ENCODE measurements at places on chromosomes 5 and 9. TPM values are rescaled to one million over a fixed set of nuclear protein-coding genes. Genes with fewer than 3 reads are reported as not detected.
A peak's percentile ranks its signal among the peaks of the same experiment; 100 is the strongest.

- DNase-seq = no peak
- peaks cover 9% of the 10 kb centered on the region for H3K4me1 ChIP-seq
- H3K27ac ChIP-seq = no peak overlapping the region
- no peak overlapping the region for H3K4me3 ChIP-seq
Measured at GRCh38 chr9:87950765-87951488, 23.4 kb downstream of the CDK20 start.

GRCh38 chr9:123776708-123777537, 153.0 kb downstream of the DENND1A start:
- no peak for DNase-seq
- H3K4me1 ChIP-seq = peaks cover 9% of the 10 kb centered on the region
- H3K4me3 ChIP-seq = no peak overlapping the region

DNA sequence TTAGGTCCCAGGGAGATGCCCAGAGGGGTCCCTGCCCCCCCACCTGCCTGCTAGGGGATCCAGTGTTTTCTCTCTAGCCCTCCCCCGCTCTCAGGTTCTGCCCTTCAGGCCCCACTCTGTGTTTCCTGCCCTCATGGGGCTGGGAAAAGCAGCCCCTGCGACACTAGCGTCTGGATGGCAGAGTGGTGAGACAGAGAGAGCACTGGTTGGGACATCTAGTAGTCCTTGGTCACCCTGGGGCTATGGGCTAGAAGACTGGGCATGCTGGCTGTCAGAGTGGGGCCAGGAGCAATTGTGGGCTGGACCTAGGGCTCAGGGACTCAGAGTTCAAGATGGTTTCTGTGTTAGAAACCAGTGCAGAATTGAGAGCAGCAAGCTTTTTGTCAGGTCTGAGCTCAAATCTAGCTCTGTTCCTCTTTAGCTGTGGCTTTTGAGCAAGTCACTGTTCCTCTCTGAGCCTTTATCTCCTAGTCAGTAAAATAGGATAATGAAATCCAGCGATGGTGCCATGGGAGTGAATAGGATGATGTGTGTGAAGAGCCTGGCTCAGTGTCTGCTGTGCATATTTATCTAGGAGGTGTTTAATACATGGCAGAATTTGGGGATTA, 39.0 kb downstream of the RGS3 start:
- peaks cover 2% of the 10 kb centered on the region for H3K36me3 ChIP-seq
- peaks cover 10% of the 10 kb centered on the region for H3K4me1 ChIP-seq
- DNase-seq = no peak
- H3K27ac ChIP-seq = no peak overlapping the region
- H3K27me3 ChIP-seq = no peaks in the 10 kb centered on the region

- no peak overlapping the region for H3K27ac ChIP-seq
- peaks cover 6% of the 10 kb centered on the region for H3K36me3 ChIP-seq
- DNase-seq = no peak
- H3K27me3 ChIP-seq = peaks cover 29% of the 10 kb centered on the region
- no peak overlapping the region for H3K4me3 ChIP-seq
Measured at GRCh38 chr9:15374310-15374709, 48.4 kb upstream of the SNAPC3 start.

GRCh38 chr9:126457890-126458289, 131.3 kb downstream of the MVB12B start:
- H3K27ac ChIP-seq = no peak overlapping the region
- H3K4me3 ChIP-seq = no peak overlapping the region
- no peaks in the 10 kb centered on the region for H3K36me3 ChIP-seq
- DNase-seq = no peak
- peaks cover 7% of the 10 kb centered on the region for H3K4me1 ChIP-seq

GRCh38 chr5:18675041-18675440, 1040.8 kb downstream of the TAF11L14 start:
- no peaks in the 10 kb centered on the region for H3K4me1 ChIP-seq
- DNase-seq = no peak
- no peaks in the 10 kb centered on the region for H3K36me3 ChIP-seq
- no peak overlapping the region for H3K4me3 ChIP-seq
- H3K27ac ChIP-seq = no peak overlapping the region

DNA sequence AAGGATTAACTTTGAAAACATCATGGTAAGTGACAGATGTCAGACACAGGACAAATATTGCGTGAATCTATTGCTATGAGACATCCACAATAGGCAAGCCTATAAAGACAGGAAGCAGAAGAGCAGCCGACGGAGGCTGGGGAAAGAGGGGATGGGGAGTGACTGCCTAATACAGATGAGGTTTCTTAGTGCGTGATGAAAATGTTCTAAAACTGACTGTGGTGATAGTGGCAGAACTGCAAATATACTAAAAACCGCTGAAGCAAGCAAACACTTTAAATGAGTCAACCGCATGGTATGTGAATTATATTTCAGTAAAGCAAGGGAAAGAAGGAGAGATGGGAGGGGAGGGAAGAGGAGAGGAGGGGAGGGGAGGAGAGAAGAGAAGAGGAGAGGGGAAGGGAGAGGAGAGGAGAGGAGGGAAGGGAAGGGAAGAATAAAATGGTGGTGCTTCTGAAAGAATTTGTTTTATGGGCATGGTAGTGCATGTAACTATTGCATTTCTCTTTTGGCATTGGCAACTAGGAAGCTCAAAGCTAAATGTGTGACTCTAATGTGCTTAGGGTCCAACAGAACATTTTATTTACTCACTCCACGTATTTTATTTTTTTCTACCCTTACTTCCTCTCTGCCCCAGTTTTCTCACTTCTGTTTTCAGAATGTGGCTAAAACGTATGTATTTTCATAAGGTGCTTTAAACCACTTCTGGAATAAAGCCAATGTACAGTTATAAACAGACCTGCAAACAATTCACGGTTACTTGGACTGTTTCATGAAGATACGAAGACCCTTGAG, 21.3 kb downstream of the AKNA start:
- DNase-seq = no peak
- H3K4me1 ChIP-seq = peaks cover 66% of the 10 kb centered on the region
- no peaks in the 10 kb centered on the region for H3K27me3 ChIP-seq
- H3K4me3 ChIP-seq = peak overlapping the region; percentile 90
- H3K36me3 ChIP-seq = peaks cover 9% of the 10 kb centered on the region

DNA sequence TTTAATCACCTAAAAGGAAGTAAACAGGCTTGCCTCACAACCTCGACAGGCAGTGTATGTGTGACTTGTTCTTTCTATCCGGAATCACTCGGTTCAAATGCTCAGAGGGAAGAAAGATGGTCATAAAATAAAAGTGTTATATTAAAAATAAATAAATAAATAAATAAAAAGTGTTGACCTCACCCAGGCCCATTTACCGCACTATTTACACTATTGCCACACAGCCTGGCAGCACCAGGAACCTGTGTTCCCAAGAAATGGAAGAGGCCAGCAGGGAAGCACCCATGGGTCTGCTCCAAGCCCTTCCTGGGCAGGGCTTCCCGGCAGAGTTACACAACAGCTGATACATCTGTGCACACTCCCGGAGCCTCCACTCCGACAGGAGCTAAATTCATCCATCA, 127.9 kb downstream of the EFNA5 start:
- peaks cover 6% of the 10 kb centered on the region for H3K27me3 ChIP-seq
- H3K27ac ChIP-seq = no peak overlapping the region
- H3K36me3 ChIP-seq = no peaks in the 10 kb centered on the region
- H3K4me3 ChIP-seq = no peak overlapping the region
- DNase-seq = no peak

DNA sequence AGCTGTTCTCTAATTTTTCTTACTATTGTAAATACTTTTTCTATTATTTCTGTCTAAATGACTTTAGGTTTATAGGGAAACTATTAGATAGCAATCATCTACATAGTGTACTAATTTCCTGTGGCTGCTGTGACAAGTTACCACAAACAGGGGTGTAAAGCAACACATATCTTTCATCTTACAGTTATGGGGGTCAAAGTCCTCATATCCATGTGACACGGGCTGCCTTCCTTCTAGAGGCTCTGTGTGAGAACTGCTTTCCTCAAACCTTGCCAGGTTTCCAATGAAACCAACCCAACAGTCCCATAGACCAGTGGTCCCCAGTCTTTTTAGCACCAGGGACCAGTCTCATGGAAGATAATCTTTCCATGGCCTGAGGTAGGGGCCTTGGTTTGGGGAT, 189.1 kb downstream of the ROR2 start:
- no peak overlapping the region for H3K4me3 ChIP-seq
- peaks cover 31% of the 10 kb centered on the region for H3K27me3 ChIP-seq
- H3K36me3 ChIP-seq = no peaks in the 10 kb centered on the region
- peaks cover 5% of the 10 kb centered on the region for H3K4me1 ChIP-seq

SLCO4C1 gene
- total RNA-seq = 0.17 TPM
